ENCODE measurements at places on chromosomes 16 and 17.

DNA sequence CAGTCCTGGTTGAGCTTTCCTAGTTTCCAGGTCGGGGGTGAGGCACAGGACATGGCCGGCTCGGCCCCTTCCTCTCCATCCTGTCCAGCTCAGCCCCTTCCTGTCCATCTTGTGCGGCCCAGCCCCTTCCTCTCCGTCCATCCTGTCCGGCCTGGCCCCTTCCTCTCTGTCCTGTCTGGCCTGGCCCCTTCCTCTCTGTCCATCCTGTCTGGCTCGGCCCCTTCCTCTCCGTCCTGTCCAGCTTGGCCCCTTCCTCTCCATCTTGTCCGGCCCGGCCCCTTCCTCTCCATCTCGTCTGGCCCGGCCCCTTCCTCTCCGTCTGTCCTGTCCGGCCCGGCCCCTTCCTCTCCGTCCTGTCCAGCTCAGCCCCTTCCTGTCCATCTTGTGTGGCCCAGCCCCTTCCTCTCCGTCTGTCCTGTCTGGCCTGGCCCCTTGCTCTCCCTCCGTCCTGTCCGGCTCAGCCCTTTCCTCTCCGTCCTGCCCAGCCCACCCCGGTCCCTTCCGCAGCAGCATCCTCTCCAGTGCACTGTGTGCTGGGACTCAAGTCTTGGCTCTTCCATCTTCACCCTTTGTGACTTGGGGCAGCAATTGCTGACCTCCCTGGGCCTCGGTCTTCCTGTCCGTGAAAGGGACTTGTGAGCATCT is 5.5 kb upstream of the ZNF750 start:
- no peak for DNase-seq

- DNase-seq = no peak
Measured at GRCh38 chr16:17561056-17561455, 90.3 kb upstream of the XYLT1 start.

- DNase-seq = no peak
Measured at GRCh38 chr16:70725024-70725911, 39.4 kb upstream of the MTSS2 start.

DNA sequence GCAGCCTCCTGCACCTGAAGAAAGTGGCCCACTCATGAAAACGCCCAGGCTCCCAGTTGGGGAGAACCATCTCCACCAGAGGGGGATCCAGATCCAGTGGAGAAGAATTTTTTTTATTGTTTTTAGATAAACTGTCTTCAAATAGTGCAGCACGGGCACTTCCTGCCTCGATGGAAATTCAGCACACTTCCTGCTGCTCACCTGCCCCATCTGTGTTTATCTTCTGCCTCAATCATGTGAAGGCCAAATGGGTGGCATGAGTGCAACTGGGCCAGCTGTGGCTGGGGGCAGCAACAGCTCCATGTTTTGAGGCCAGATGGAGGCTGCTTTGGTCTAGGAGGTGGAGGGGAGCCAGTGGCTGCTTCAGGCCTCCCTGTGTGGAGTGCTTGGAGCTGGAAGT is 75.9 kb upstream of the WSB1 start:
- no peak for DNase-seq

DNA sequence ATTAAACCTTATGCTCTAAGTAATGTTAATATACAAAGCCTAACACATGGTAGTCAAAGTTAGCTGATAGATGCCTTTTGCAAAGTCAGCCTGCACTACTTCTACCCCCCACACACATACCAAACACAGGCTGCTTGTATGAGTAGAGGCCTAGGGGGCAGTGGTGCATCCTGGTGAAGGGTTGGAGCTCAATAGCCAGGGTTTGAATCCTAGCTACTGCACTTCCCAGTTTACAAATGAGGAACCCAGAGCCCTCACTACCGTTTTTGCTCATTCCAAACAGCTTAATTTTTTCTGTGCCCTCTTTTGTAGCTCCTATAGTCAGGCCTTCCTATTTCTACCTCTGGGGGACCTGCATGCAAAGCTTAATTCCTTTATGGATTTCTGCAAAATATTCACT is 18.9 kb upstream of the HYDIN start:
- DNase-seq = no peak

DNA sequence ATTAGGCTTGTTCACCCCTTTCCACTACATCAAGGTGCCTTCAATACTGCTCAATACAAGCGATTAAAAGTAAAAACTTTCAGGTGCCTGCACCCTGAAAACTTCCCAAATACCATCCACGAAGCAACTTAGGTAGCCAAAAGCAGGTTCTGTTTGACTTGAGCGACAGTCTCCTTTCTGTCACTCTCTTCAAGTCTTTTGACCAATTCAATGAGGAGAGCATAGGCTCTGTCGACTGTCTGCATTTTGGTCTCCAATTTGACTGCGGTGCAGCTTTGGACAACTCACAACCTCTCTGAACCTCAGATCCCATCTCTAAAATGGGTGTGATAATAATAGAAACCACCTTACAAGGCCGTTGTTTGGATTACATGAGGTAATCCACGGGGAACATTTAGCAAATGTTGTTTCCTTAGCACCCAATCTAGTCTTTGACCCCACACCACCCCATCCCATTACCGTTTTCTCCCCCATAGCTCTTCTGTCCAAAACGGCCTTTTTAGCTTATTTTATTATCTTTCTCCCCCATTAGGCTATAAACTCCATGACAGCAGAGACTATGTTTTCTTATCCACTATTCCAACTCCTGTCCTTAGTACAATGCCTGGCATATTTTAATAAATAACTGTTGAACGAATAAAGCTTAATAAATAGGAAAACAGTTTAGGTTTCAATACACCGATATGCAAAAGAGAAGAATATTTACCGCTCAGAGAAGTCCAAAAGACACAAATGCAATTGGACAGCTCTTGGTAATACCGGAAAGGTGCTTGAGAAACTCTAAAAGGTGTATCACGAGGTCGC is 999 bp downstream of the MARF1 start:
- DNase-seq = no peak

DNA sequence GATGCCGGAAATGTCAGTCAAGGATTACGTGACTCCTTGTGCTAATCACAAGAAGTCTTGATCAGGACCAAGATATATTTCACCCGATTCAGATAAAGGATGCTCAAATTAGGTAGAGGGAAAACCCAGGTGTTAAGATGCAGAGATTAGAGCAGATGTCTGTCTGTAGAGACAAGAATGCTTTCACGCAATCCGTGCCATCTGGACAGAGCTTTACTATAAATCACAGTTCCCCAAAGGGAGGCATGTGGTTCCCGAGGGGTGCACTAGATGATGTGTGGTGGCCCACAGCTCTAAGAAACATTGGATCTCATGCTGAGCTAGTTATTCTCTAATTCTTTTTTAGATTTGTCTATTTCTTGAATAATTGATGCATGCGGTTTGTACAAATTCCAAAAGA is 9.8 kb upstream of the MAP3K14 start:
- DNase-seq = no peak

- no peak for DNase-seq
Measured at GRCh38 chr16:12395268-12395667, 408.4 kb downstream of the CPPED1 start.

DNA sequence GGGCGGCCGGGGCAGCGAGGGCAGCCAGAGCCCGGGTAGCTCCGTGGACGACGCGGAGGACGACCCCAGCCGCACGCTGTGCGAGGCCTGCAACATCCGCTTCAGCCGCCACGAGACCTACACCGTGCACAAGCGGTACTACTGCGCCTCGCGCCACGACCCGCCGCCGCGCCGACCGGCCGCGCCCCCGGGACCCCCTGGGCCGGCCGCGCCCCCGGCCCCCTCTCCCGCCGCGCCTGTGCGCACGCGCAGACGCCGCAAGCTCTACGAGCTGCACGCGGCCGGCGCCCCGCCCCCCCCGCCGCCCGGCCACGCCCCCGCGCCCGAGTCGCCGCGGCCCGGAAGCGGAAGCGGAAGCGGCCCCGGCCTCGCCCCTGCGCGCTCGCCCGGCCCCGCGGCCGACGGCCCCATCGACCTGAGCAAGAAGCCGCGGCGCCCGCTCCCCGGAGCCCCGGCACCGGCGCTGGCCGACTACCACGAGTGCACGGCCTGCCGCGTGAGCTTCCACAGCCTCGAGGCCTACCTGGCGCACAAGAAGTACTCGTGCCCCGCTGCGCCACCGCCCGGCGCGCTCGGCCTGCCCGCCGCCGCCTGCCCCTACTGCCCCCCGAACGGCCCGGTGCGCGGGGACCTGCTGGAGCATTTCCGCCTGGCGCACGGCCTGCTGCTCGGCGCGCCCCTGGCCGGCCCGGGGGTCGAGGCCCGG is 36.1 kb upstream of the ZC3H18 start:
- DNase-seq = no peak

DNA sequence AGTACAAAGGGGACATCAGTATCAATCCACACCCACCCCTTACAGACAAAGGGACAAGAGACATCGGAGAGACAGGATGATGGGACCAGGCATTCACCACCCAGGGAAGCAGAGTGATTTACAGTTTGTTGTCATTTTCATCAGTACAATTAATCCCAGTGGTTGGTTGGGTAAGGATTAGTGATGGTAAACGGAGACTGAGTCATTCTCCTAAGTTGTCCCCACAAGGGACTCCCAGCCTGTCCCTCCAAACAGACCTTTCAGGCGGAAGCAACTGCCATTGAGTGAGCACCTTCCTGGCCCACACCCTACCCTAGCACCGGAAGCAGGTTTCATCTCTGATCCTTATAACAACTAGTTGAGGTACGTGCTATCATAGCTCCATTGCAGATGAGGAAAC is 11.2 kb downstream of the PPL start:
- no peak for DNase-seq

GRCh38 chr16:88354229-88355092 is 28.3 kb upstream of the ZNF469 start:
- DNase-seq = no peak

- no peak for DNase-seq
Measured at GRCh38 chr16:8847145-8847544, 21.7 kb downstream of the CARHSP1 start.

GRCh38 chr17:2416010-2416734 is 15.3 kb upstream of the MNT start:
- DNase-seq = peak; percentile 64

GRCh38 chr17:50145532-50146229 is 4.8 kb downstream of the PPP1R9B start:
- DNase-seq = no peak

DNA sequence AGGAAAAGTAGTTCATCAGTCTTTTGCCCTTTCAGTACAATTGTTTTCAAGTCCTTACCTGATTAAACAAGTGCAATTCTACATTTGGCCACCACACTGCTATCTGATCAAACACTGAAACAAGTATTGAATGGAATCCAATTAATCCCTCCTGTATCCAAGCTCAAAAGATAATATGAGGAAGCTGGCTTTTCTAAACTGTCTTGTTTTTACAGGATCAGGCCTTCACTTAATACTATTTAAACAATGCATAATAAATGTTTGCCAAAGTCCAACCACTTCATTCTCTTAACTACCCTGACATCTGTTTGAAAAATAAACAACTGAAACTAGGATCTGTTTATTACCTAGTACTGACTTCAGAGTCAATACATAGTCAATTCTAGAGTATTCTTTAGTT is 131.6 kb downstream of the MRTFB start:
- DNase-seq = no peak

GRCh38 chr17:49471769-49472168 is 23.3 kb upstream of the NGFR start:
- no peak for DNase-seq

DNA sequence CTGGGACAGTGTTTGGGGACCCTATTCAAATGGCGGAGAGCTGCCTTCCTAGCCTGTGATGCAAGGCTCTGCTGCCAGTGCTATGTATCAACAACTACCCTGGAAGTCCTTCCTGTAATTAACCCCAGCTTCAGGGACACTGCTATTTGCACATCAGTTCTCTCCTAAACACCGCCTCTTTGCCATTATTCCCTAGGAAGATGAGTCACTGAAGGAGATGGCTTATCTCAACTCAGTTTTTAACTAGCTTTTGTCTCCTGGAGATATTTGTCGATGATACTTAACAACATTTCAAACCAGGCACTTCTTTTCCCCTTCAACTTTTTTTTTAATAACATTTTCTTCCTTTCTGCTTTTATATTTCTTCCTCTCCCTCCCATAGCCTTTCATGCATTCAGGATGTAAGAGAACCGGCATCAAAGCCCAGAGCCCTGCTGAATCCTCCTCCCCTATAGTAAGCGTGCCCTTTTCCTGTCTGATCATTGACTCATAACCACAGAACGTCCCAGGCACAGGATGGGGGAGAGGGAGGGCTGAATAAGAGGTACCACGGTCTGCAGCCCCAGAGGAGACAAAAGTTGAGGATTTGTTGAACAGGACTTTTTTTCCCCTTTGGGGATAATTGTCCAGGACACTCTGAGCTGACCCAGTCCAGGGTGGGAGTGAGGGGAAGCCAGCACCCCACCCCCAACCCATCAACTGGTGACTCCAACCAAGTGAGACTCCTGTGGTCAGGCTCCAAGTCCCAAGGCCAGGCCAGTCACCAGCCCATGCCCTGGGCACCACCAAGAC is 387.8 kb upstream of the SALL1 start:
- peak; percentile 51 for DNase-seq

DNA sequence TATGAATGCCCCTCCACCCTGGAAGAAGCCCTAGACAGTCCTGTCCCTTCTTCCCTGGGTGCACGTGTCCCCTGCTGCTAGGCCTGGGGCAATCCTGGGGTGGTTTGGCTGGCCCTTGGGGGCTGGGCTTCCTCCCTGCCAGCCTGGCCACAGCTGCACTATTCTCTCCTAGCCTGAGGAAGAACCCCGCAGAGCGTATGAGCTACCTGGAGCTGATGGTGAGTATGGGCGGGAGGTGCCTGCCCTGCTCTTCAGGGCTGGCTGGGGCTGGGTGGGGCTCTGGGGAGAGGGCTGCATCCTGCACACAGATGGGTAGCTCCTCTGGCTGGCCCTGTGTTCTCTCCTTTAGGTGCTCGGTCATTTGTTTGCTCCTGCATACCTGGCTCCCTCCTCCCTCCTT is 28.8 kb downstream of the MAP2K3 start:
- no peak for DNase-seq

DNA sequence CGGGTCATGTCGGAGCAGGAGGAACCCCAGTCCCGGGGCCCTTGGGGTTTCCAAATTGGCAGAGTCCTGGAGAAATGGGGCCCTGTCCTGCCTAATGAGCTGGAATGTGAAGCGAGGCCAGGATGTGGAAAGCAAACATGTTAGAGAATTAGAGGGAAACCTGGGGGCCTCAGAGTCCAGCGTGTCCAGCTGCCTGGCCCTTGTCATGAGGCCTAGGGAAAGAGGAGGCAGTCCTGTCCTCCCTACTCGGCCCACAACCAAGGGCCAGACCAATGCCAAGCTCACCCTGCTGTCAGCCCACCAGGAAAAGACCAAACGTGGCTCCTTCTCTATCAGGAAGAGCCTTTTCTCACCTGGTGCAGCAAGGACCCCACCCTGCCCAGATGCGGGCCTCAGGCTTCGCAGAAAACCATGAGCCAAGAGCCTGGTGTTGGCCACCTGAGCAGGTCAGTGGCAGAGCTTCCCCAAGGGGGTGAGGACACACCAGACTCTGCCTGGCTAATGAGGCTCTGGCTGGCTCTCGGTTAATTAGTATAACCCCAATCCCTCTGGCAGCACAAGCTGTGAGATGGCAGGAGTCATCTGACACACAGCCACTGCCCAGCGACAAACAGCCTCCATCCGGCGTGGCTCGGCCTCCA is 10.1 kb downstream of the TEKT5 start:
- DNase-seq = no peak

GRCh38 chr16:50902457-50902856 is 160.6 kb downstream of the CYLD start:
- DNase-seq = no peak

GRCh38 chr17:78925234-78925633 is at the start of gene TIMP2:
Gene TIMP2 (minus strand): TSS chr17:78925387. CDS start chr17:78925088, 299 bp downstream.
- DNase-seq = peak; percentile 80

- DNase-seq = peak; percentile 6
Measured at GRCh38 chr16:72094266-72094610, 591 bp downstream of the DHX38 start.

Data from NCI-H2227 treated with DMSO at 0.1 percent for 48 hours (cell line).